HS-27A (cell line): ENCODE measurements at places on chromosomes 7 and 10.
A peak's percentile ranks its signal among the peaks of the same experiment; 100 is the strongest.

DNA sequence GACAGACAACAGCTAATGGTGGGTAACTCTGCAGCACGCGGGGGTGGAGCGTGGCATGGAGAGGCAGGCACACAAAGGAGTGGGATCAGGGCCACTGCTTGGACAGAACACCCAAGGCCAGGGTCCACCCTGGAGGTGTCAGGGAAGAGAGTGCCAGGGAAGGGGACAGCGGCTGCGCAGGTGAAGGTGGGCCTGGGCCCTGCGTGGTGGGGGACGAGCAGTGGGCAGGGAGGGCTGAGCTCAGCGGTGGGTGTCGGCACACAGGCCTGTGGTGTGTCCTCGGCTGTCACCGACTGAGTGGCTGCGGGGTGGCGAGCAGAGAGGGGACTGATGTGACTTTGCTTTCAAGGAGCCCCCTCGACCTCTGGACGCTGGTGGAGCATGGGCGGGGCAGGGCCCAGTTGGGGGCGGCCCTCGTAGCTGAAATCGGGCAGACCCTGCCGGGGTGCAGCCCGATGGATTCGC lies 8.4 kb upstream of the SCART1 start:
- DNase-seq = no peak

DNA sequence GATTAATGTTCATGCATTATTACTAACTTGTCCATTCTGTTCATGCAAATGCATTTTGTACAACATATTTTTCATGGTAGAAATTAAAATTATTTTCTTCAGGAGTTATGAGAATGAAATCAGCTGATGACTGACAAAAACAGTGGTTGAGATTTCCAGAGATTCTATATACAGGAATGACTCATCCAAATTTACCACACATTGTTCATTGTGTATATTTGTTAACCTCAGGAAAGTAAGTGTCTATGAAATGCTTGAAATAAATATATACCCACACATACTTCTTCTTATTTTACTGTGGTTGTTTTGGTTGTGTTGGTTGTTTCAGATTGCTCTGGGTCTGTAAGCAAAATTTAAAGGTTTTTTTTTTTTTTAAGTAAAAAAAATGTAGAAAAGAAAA lies 108.1 kb upstream of the SP8 start:
- DNase-seq = no peak

- no peak for DNase-seq
Measured at GRCh38 chr7:7736671-7737070, 18.3 kb upstream of the RPA3 start.

GRCh38 chr7:127018889-127019288 lies 233.9 kb downstream of the GRM8 start:
- DNase-seq = no peak

- no peak for DNase-seq
Measured at GRCh38 chr10:45380903-45381620, 7.0 kb downstream of the ALOX5 start.

GRCh38 chr10:28922127-28922526 lies 244.8 kb downstream of the BAMBI start:
- DNase-seq = no peak

DNA sequence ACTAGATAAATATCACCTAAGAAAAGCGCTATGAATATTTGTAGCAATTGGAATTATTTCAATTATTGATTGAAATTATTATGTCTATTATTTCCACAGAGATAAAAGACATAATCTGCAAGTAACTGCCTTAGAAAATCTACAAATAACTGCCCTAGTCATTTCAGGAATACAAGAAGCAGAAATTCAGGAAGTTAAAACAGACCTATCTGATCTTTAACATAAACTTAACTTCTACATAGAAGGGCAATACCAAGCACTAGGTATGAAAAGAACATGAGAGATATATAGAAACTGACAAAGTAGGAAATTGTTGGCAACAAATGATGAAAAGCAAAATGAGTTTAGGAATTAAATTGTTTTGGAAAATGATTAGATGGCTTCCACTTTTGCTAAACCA lies 31.8 kb upstream of the AKR1B10 start:
- no peak for DNase-seq

GRCh38 chr10:35711615-35712411 lies 69.7 kb upstream of the FZD8 start:
- no peak for DNase-seq

DNA sequence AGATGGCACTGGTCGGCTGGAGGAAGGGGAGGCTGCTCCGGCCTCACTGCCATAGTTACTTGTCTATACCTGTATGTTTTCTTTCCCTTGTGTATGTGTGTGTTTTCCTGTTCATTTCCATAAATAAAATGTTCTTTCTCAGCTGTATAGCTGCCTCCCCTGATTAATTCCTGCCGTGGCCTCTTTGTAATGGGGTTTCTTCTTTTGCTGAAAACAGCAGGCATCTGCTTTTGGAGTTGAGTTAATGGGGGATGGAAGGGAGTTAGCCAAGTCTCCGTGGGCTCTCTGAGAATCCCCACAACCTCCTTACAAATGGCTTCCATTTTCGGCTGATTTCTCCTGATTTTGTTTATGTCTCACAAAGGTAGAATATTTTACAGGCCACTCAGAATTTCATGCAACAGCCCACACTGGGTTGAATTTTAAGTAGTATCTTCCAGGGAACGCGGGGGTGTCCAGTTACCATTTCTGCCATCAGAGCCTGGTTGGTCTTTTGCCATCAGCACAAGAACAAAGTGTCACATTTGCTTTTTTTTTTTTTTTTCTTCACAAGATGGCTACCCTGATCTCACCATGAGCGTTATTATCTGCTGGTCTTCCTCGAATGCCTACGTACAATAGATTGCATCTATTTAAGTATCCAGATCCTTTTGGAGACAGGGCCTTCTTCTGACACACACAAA lies 88.1 kb upstream of the NRP1 start:
- DNase-seq = no peak

- DNase-seq = no peak
Measured at GRCh38 chr7:147207988-147208387, 1091.4 kb downstream of the CNTNAP2 start.

DNA sequence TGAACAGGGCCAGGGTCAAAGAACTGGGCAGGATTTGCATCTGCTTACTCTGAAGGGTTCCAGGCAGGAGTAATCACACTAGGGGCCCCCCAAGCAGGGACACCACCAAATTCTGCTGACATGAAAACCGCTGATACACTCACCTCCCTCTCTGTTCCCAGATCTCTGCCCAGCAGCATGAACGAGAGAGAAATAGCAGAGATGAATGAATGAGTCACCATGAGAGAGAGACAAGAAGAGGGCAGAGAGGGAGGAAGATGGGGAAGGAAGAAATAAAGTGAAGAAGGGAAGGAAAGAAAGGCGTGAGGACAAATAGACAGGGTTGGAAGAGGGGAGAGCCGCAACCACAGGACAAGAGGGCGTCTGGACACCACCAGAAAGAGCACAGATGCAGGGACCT lies 285.9 kb upstream of the NEBL start:
- DNase-seq = no peak

- DNase-seq = peak; percentile 58
Measured at GRCh38 chr7:23093546-23093945, 12.0 kb upstream of the KLHL7 start.

DNA sequence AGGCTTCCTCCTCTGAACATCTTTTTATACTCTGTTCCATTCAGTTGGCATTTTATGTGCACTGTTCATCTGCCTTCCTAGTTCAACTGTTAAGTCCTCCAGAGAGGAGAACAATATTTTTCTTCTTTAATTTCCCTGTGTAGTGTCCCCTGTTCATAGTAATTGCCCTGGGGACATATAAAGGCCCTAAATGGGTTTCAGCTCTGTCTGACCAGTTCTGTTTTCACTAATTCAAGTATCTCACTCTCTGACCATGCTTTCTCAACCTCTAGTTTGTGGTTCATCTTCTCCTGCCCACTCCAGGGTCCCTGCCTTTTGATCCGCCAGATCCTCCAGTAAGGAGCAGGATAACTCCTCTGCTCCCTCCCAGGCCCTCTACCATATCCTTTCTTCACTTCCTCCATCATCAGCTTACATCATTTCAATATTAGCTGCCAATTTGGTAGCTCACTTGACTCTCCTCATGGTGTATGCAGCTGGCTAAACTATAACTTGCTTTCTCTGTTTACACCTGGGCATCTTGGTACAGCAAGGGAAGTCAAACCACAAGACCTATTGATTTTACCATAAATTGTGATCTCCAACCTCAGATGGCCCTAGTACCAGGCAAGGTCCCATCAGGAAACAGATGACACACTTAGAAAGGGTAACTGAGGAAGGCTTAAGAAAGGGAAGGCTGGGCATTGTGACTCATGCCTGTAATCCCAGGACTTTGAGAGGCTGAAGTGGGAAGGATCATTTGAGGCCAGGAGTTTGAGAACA lies 17.7 kb upstream of the C10orf67 start:
- DNase-seq = no peak

DNA sequence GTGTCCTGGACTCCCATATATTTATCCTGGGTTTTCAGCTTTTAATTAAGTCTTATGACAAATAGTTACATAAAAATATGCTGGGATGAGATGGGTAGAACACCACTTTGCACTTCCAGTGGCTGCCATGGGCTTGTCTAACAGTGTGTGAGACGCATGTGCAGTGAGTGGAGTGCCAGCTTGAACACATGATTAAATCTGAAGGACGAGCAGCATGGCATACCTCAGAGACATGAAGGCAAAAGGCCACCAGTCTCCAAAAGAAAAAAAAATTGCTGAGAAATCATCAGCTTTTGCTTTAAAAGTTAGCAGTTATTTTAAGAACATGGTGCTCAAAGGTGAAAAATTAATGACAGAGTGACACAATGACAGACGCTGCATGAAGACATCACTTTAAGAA lies 139.0 kb upstream of the ADCY1 start:
- no peak for DNase-seq

- DNase-seq = no peak
Measured at GRCh38 chr7:15515252-15515651, 46.6 kb downstream of the AGMO start.

GRCh38 chr7:12297283-12298108 lies 86.4 kb downstream of the TMEM106B start:
- DNase-seq = no peak

DNA sequence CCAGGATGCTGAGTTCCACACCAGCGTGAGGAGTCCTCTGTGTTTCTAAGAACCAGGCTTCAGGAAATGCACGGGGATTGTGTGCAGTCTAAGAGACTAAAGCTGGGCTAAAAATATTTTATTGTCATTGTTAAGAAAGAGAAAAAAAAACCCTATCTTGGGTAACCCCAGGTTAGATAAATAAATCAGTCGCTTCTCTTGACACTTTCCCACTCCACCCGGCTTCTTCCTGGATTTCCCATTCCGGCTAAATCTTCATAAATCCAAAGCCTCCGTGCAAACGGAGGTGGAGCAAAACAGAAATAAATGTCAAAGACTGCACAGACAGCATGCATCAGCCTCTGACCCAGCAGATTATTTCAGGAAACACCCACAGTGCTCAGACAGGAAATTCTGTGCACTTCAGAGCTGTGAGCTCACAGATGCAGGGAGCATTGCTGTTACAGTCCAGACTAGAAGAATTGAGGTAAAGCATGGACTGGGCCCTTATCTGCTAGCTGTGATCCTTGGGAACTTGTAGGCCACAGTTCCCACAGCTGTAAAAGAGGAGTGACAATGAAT lies 44.8 kb upstream of the GRID1 start:
- DNase-seq = no peak

- DNase-seq = no peak
Measured at GRCh38 chr7:151208253-151208862, 1.9 kb downstream of the H2BK1 start.

DNA sequence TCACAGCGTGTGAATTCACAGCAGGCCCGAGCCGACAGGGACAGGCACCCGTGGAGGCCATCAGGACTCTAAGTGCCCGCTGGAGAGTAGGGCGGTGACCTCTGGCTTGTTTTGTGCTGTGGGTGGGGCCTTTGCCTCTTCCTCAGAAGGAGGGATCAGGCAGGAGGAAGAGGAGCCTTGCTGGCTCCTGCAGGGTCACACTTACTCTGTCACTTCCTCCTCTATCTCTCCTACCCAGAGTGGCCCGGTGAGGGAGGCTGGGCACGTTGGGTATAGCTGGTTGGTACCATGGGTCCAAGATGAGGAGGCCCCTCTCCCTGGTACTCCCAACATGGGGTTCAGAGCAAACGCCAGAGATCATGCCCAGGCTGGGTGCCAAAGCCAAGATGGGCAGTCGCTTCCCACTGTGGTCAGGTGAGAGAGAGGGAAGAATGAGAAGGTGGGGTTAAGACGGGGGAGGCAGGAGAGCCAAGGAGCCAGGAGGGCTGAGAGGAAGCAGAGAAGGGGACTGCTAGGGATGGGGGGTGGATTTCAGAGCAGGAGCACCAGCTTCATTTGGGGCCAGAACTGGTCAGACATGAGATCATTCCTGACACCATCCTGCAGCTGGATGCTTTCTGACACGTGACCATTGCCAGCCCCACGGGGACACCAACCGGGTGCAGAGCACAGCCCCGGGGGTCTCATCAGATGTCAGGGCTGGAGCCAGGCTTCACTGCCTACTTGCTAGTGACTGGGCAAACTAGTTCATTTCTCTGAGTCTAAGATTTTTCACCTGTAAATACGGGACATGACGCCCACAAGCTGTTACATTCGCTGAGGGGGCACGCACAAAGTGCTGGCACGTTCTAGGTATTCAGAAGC lies 54.8 kb upstream of the CACUL1 start:
- no peak for DNase-seq

DNA sequence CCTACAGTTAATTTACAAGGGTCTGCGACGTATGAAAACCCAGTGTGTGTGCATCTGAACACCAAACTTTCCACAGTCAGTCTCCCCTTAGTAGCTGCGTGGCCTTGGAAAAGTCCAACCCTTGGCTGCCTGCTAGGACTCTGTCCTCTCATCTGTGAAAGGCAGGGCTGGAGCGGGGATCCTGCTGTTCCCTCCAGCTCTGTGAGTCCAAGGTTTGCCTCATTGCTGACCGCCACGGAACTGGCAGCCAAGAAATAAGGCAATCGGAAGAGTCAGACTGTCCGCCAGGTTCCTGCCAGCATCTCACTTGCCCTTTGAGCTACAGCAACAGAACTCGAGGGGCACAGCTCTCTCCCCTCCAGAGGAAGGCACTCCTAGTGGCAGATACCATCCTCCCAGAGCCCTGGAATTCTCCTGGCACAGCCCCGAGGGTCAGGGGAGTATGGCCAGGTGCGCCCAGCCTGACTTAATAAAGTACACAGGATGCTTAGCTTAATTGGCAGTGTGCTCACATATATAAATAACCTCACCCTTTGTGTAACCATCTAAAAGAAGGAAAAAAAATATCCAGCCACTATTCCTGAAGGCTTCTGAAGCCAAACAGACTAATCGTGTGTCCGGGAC lies 530.1 kb upstream of the FOXK1 start:
- no peak for DNase-seq

DNA sequence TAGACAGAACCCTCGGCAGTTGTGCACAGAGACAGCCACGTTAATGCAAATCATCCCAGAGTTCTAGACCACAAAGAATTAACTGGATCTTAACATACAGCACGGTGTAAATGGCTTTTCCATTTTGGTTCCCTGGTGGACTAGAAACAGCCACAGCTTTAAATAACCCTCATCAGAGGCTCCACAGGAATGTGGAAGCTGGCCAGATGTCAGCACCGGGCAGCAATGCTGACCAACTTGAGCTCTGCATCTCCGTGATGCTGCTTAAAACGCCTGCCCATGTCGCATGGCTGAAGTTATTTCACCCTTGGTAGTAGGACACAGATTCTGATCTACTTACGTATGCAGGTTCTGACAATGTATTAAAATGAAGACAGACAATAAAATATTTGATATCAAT lies 24.5 kb downstream of the RSU1 start:
- no peak for DNase-seq

GRCh38 chr10:119461380-119461779 lies 81.1 kb downstream of the RGS10 start:
- DNase-seq = no peak
